AG09309 (cell line): ENCODE measurements at places on chromosomes 6 and 20.

- no peak for DNase-seq
Measured at GRCh38 chr6:52227495-52227894, 16.8 kb downstream of the IL17F start.

DNA sequence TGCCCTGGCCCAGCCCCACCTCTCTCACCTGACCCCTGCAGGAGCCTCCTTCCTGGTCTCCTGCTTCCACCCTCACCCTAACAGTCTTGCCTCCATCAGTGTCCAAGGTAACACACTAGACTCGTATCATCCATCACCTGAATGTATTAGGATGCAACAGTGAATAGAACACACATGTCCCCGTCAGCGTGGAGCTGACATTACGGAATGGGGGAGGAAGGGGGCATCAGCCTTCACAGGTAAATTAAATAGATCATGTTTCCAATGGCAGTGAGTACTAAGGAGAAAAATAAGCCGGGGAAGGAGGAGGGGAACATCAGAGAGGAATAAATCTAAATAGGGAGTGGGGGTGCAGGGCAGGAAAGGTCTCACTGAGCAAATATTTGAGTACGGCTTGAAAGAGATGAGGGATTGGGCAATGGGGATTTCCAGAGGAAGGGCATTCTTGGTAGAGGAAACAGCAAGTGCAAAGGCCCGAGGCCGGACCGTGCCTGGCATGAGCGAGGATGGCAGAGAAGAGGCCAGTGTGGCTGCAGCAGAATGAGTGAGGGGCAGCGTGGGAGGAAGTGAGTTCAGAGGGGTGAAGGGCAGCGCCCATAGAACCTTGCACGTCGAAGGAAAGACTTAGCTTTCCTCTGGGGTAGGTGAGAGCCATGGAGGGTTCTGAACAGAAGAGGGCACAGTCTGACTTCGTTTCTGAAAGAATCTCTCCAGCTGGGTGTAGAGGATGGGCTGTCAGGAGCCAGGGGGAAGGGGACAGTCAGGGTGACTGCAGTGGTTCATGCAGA, 110.1 kb upstream of the PTPN1 start:
- DNase-seq = no peak

GRCh38 chr20:58023346-58023745, 205.1 kb downstream of the ANKRD60 start:
- DNase-seq = no peak

GRCh38 chr20:18727032-18727508, 86.5 kb upstream of the SCP2D1 start:
- no peak for DNase-seq

GRCh38 chr20:45968081-45968671, 3.8 kb downstream of the ZNF335 start:
- no peak for DNase-seq

GRCh38 chr6:3280866-3281465, 22.2 kb downstream of the PSMG4 start:
- DNase-seq = no peak

GRCh38 chr20:40869218-40870147, 159.1 kb upstream of the TOP1 start:
- no peak for DNase-seq

DNA sequence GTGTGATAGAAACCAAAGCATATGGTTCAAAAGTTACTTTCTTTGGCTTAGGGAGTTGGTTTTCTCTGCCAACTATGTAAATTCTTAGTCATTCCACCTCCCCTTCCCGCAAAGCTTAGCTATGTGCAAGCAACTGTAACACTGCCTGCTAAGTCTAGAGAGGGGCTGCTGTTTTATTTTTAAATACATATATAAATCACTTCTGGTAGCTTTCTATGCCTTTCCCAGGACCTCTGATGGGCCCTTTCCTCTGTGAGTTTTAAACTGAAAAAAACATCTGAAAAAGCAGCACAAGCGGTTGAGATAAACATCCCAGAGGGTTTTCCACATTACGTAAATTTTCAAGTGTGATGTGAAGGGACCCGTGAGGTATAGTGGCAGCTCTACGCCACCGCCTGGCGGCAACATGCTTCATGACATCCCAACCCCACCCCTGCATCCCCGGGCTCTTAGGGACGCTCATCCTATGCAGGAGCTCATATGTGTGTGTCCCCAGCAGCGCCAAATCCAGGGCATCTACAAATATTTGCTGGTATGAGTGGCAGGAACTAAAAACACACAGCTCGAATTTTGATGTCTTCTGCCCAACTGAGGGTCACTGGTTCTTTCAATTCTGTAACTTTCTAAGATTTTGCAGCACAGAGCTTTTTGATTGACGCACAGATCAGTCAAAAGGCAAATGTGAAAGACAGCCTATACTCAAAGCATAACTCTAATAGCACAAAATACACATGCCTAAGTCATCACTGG, 12.7 kb downstream of the SAYSD1 start:
- DNase-seq = peak; percentile 21

DNA sequence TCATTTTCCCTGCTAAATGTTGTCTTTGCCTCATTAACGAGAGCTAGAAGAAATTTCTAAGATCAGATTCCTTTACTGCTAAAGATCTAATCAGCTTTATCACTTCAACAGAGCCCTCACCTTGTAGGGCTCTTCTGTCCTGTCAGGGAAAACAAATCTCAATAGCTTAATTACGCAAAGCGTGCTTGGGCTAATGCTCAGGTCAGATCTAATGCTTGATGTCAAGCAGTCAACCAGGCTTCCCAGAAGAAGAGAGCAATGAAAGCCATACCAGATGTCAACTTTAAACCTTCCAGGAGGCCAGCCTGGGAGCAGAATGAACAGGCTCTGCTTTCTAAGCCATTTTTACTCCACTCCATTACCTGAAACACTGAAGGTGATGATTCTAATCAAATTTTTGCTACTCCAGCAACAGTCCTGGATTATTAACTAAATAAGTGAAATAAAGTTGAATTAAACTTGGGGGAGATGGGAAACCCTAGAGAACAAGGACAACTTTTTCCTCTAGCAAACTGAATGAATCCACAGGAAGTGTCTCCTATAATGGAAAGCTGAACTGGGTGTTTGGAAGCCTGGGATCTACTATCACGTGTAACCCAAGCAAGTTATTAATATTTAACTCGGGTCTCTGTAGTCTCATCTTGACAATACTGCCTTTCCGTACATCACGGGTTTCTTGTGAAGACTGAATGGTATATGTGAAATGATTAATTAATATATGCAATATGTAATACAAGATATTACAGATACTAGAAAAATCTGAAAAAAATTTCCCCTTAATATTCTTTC, 273.7 kb downstream of the PTPRK start:
- no peak for DNase-seq

DNA sequence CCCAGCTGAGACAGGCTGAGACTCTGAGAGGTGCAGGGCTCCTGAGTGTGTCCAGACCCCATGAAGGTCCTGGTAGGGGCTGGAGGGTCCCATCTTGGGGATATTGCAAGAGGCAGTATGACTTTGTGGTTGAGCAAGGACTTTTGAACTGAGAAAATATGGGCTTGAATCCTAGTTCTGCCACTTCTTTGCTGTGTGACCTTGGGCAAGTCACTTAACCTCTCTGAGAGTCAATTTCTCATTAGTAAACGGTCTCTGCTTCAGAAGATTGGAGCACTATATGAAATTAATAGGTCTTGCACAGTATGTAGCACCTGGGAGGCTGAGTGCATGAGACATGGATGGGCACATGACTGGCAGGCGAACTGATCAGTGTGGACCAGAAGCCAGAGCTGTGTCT, 42.7 kb downstream of the TFEB start:
- DNase-seq = no peak

DNA sequence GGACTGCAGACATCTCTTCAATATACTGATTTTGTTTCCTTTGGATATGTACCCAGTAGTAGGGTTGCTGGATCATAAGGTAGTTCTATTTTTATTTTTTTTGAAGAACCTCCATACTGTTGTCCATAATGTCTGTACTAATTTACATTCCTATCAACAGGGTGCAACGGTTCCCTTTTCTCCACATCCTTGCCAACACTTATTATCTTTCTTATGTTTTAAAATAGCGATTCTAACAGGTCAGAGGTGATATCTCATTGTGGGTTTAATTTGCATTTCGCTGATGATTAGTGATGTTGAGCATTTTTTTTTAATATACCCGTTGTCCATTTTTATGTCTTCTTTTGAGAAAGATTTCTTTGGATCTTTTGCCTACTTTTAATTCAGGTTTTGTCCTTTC, 2.0 kb upstream of the TP53RK start:
- no peak for DNase-seq

DNA sequence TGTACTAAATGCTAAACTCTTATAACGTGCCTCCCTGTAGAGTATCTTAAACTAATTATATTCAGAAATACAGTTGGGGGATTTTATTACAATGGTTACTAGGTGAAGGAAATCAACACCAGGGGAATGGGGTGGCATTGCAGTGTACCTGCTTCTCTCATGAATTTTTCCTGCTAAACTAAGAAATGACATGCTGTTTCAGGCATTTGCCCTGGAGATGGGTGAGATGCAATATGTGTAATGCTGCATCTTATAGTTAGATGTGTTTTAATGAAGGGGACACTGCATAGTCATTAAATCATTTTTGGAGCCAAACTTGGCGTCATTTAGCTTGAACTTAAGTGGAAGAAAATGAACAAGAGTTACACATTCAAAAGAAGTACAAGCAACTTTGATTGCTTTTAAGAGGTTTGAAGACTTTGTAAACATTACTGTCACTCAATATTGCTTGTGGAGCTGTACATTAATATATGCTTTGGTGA, 4.3 kb downstream of the EYA4 start:
- DNase-seq = no peak

DNA sequence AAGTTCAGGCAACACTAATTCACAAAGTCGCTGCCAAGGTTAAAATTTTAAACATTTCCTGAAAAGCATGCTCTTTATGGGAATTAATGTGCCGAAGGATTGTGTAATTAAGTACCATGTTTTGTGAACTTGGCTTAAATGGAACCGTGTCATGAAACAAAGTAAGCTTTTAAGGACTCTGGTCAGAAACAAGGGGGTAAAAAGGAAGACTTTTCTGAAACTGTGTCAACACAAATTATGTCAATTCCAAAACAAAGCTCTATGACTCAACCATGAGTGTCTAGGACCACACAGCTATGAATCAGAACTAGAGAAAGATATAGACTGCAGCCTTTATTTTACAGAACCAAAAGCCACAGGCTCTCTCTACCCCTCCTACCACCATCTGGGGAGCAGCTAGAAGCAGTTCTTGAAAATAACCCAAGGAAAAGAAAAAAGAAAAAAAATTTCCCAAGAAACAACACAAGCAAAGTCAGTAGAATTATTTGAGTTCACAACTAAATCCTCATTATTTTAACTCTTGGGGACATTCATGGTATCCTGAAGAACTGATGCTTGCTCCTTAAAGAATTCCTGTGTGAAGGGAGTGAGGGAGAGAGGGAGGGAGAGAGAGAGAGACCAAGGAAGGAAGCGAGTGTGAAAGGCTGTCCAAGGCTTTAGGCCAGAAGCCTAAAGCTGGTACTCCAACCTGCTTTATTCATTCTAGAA, 81.9 kb downstream of the ZMYND8 start:
- DNase-seq = peak; percentile 80

GRCh38 chr20:17227669-17228623, 1.1 kb downstream of the PCSK2 start:
- no peak for DNase-seq

DNA sequence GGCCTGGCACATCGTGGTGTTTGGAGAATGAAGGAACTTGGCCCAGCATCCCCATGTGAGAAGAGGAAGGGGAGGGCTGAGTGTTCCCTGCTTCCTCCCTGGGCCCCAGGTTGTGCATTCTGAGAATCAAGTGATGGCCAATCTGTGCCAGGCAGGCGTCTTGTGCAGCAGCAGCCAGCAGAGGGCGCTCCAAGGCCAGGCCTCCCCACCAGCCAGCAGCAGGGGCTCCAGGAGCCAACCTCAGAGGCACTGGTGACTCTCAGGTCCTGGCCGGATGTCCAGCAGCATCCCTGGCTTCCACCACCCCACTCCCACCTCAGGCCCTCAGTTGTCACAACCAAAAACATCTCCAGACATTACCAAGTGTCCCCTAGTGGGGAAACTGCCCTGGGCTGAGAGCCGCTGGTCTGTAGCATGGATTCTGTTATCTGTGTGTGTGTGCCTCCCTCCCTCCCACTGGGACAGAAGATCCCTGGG, 192.0 kb downstream of the PREX1 start:
- DNase-seq = no peak

DNA sequence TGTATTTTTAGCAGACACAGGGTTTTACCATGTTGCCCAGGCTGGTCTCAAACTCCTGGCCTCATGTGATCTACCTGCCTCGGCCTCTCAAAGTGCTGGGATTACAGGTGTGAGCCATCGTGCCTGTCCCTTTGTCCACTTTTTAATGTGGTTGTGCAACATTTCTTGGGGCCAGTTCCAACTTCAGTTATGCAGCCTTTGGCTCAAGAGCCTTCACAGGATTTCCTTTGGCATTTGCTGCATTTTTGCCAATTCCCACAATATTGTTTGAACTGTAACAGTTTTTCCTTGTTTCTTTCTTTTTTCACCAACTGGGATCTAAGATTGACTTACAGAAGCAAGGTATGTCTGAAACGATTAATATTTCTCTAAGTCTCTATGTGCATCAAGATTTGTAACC, 63.6 kb downstream of the EDN1 start:
- DNase-seq = no peak

GRCh38 chr6:122059918-122060317, 339.5 kb upstream of the HSF2 start:
- no peak for DNase-seq

DNA sequence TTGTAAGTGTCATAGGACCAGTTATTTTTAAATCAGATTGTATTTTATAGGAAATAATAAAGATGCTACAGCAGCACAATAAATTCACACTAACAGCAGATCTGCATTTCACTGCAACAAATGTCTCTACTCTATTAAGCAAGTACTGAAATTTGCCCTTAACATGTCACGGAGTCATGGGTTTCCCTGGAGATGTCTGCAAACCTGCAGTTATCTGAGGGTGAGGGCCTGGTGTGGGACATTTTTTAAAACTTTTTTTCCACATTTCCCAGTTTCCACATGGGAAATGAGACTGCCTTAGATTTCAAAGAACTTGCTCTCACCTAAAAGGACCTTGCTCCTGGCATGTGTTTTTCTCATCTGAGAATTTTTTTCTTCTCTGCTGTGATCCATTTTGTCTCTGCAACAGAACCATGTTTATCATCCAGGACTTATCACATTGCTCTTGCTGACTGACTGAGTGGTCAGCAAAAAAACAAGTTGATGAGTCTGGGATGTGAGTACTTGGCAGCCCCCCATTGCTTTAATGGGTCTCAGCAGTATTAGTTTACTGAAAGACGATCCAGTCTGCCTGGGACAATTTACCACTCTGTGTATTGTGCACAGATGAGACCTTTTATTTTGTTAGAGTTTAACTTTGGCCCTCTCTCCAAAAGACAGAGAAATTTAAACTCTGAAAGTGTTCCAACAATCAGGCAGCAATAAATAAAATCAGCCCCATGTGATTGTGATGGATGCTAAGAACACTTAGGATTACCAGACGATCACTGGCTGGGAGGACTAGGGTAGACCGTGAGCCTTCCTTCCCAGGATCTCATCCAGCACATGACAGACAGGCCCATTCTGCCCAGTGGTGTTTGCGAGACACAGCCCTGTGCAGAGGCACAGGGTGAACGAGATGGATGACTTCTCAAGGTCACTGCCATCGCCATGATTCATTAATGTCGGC, 268.8 kb downstream of the BTBD9 start:
- no peak for DNase-seq
